Airway epithelial cell (primary cell): ENCODE measurements at places on chromosomes 2 and 18. TPM values are rescaled to one million over a fixed set of nuclear protein-coding genes. Genes with fewer than 3 reads are reported as not detected.

The SERPINB2 gene
- 205 and 218 TPM in 2 replicates for total RNA-seq

The DLGAP1 gene
- total RNA-seq = 0.07 and 0.33 TPM in 2 replicates

The ATF2 gene
- total RNA-seq = 15.0 and 15.3 TPM in 2 replicates

The ELOA2 gene
- not detected in 2 replicates for total RNA-seq

The UPP2 gene
- total RNA-seq = not detected in 2 replicates

The SPDYA gene
- 0.28 TPM in 2 replicates for total RNA-seq

The XRCC5 gene
- total RNA-seq = 242 and 313 TPM in 2 replicates

The RAB17 gene
- 0.85 and 4.7 TPM in 2 replicates for total RNA-seq

The KLHL14 gene
- total RNA-seq = not detected in 2 replicates

The FIGN gene
- total RNA-seq = 1.2 and 1.3 TPM in 2 replicates

The TBR1 gene
- total RNA-seq = not detected in 2 replicates

The AOX1 gene
- total RNA-seq = 3.7 and 10.6 TPM in 2 replicates

The MERTK gene
- 2.3 and 2.8 TPM in 2 replicates for total RNA-seq

The FAM110C gene
- 12.9 and 14.2 TPM in 2 replicates for total RNA-seq

The GPC1 gene
- 210 and 229 TPM in 2 replicates for total RNA-seq

The MBD5 gene
- total RNA-seq = 5.2 and 7.8 TPM in 2 replicates

The CPLX4 gene
- not detected in 2 replicates for total RNA-seq

The C2orf81 gene
- 0.92 and 1.1 TPM in 2 replicates for total RNA-seq

The PSMA8 gene
- total RNA-seq = not detected in 2 replicates

The MOCOS gene
- 1.2 and 2.9 TPM in 2 replicates for total RNA-seq

The ADAM23 gene
- 0.09 and 0.14 TPM in 2 replicates for total RNA-seq

The NEU2 gene
- total RNA-seq = not detected in 2 replicates

The KCNJ3 gene
- not detected in 2 replicates for total RNA-seq

The ALPG gene
- not detected in 2 replicates for total RNA-seq

The COL6A3 gene
- total RNA-seq = 39.3 and 55.6 TPM in 2 replicates

The CYB5A gene
- 155 TPM in 2 replicates for total RNA-seq
